Progenitor cell of endocrine pancreas (in vitro differentiated cells): ENCODE measurements at places on chromosomes 6 and 20.

- no peak overlapping the region for H3K27ac ChIP-seq
- peaks cover 34% of the 10 kb centered on the region for H3K27me3 ChIP-seq
- no peaks in the 10 kb centered on the region for H3K36me3 ChIP-seq
- no peak for DNase-seq
- no peak overlapping the region for H3K4me3 ChIP-seq
Measured at GRCh38 chr20:50378170-50379000, 131.8 kb upstream of the PTPN1 start.

- no peaks in the 10 kb centered on the region for H3K27me3 ChIP-seq
- no peak overlapping the region for H3K4me3 ChIP-seq
- DNase-seq: no peak
- H3K4me1 ChIP-seq: no peaks in the 10 kb centered on the region
- H3K36me3 ChIP-seq: no peaks in the 10 kb centered on the region
Measured at GRCh38 chr6:36358226-36358915, 21.7 kb upstream of the BNIP5 start.

DNA sequence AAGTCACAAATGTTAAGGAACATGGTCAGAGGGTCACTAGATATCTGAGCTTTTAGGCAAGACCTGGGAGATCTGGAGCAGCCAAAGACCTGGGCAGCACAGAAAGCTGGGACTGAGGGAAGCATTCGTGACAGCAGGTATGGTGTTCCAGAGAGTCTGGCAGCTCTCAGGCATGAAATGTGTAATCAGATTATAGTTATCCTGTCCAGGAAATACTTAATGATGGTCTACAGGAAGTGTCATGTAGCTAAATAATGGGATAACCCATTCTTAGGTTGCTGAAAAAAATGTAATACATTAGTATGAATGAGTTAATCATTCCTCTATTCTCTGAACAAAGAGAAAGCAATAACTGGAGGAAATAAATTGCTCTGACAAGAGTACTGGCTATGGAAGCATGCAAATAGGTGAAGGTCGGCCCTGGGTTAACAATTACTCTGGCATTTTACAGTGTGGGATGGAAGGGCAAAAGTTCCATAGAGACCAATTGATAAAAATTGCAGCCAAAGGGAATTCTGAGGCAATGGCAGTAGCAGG, 740.5 kb downstream of the CBLN4 start:
- peaks cover 18% of the 10 kb centered on the region for H3K27me3 ChIP-seq
- H3K27ac ChIP-seq: no peak overlapping the region

DNA sequence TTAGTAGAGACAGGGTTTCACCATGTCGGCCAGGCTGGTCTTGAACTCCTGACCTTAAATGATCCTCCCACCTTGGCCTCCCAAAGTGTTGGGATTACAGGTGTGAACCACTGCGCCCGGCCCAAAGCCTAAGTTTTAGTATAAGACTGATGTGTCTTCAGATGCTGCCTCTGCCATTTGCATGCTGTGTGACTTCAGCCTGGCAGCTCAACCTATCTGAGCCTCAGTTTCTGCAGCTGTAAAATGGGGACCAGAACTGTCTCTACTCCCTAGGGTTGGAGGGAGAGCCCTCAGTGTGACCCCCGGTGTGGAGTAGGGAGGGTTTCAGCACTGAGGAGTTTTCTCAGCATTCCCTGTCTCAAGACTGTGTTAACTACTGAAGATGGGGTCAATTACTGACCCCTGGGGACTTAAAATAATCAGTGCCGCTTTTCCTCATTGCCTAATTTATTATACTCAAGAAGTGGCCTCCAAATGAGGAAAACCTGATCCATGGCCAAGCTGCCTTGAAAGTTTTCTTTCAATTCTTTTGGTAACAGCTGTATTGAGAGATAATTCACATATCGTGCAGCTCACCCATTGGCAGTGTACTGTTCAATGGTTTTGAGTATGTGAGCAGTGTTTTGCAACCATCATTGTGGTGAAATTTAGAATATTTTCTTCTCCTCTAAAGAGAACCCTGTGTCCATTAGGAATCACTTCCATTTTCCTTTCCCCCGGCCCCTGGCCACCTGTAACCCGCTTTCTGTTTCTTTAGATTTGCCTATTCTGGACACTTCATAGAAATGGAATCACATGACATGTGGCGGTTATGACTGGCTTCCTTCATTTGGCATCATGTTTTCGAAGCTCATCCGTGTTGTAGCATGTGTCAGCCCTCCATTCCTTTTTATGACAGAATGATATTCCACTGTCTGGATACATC, 64.8 kb downstream of the PHACTR3 start:
- no peaks in the 10 kb centered on the region for H3K36me3 ChIP-seq
- DNase-seq: no peak
- H3K27me3 ChIP-seq: peaks cover 3% of the 10 kb centered on the region
- H3K4me3 ChIP-seq: no peak overlapping the region
- H3K4me1 ChIP-seq: no peaks in the 10 kb centered on the region

GRCh38 chr6:14848019-14848418, 397.9 kb upstream of the JARID2 start:
- peaks cover 5% of the 10 kb centered on the region for H3K4me1 ChIP-seq
- H3K4me3 ChIP-seq: no peak overlapping the region
- no peak overlapping the region for H3K27ac ChIP-seq
- H3K27me3 ChIP-seq: peaks cover 3% of the 10 kb centered on the region
- no peak for DNase-seq
- H3K36me3 ChIP-seq: peaks cover 1% of the 10 kb centered on the region

- no peak overlapping the region for H3K27ac ChIP-seq
- H3K4me3 ChIP-seq: no peak overlapping the region
- DNase-seq: no peak
- H3K4me1 ChIP-seq: no peaks in the 10 kb centered on the region
Measured at GRCh38 chr6:133701633-133702331, 187.1 kb upstream of the TCF21 start.

- no peak for DNase-seq
- peak overlapping the region; percentile 72 for H3K27ac ChIP-seq
- peaks cover 48% of the 10 kb centered on the region for H3K27me3 ChIP-seq
Measured at GRCh38 chr6:1527073-1527457, 82.7 kb upstream of the FOXC1 start.

DNA sequence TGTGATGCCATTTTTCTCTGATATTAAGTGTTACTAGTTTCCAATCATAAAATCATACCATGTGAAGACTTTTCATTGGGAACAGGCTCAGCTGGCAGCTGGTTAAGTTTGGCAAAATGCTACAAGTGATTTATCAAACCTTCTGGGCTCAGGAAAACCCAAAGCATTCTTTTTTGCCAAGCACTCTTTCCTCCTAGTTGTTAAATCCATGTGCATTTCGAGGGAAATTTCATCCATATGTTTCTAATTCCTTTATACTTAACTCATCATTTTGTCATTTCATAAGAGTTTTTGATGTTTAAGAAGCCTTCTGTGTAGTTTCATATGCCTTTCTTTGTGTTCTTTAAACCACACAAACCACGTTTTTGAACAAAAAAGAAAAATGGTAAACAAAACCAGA, 217.6 kb upstream of the PDE10A start:
- no peaks in the 10 kb centered on the region for H3K36me3 ChIP-seq
- H3K27ac ChIP-seq: no peak overlapping the region
- DNase-seq: no peak
- peaks cover 3% of the 10 kb centered on the region for H3K4me1 ChIP-seq
- H3K4me3 ChIP-seq: no peak overlapping the region
- peaks cover 27% of the 10 kb centered on the region for H3K27me3 ChIP-seq

DNA sequence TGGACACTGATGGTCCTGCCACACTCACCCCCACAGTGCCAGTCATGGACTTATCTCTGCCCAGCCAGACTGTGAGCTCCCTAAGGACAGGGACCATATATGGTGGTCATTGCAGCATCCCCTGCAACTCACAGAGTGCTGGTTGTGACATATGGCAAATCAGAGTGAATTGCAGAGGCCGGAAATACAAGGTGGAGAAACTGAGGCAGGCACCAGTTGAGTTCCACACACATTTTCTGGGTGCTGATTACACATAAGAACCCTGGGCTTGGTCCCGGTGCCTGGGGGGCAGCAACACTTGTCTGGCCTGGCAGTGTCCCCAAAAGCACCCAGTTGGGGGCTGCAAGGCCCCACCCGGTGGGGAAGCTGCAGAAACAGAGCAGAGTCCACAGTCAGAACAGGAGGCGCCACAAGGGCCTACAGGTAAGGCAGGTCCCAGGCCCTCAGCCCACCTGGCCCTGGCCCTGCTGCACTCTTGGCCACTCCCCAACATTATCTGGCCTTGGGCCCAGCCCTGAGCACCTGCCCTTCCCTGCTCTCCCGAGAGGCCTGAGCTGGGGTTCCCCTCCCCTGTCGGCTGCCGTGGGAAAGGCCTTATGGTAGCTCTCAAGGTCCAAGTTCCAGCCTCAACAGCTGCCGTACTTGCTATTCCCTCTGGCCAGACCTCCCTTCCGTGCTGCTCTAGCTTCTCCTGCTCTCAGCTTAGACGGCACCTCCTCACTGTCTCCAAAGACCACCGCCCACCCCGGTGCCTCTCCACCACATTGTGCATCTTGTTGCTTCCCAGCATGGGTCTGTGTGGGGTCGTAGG, 140.8 kb upstream of the PTPN1 start:
- peaks cover 9% of the 10 kb centered on the region for H3K4me1 ChIP-seq
- DNase-seq: no peak
- H3K36me3 ChIP-seq: no peaks in the 10 kb centered on the region
- H3K27ac ChIP-seq: no peak overlapping the region
